AG09309 (cell line): ENCODE measurements at places on chromosomes 2 and 18.

- DNase-seq: no peak
These were observed 640.7 kb upstream of the ACVR2A start for GRCh38 chr2:147204102-147204501.

GRCh38 chr18:27073404-27073830 is 111.7 kb downstream of the CHST9 start:
- no peak for DNase-seq

GRCh38 chr2:231546014-231546715 is 15.9 kb upstream of the NMUR1 start:
- DNase-seq: no peak

GRCh38 chr2:131050896-131051295 is 42.4 kb downstream of the FAM168B start:
- no peak for DNase-seq
